ENCODE measurements at places on chromosomes 3 and 15. TPM values are rescaled to one million over a fixed set of nuclear protein-coding genes. Genes with fewer than 3 reads are reported as not detected.

Gene PPIP5K1
- 19.9 TPM for total RNA-seq

Gene SEMA3F
- 18.3 TPM for total RNA-seq

Gene TWF2
- 89.1 TPM for total RNA-seq

Gene SHF
- total RNA-seq: 4.3 TPM

Gene LRRC49
- total RNA-seq: 7.1 TPM

Gene SLITRK3
- total RNA-seq: 0.16 TPM

Gene LHFPL4
- total RNA-seq: not detected

DNA sequence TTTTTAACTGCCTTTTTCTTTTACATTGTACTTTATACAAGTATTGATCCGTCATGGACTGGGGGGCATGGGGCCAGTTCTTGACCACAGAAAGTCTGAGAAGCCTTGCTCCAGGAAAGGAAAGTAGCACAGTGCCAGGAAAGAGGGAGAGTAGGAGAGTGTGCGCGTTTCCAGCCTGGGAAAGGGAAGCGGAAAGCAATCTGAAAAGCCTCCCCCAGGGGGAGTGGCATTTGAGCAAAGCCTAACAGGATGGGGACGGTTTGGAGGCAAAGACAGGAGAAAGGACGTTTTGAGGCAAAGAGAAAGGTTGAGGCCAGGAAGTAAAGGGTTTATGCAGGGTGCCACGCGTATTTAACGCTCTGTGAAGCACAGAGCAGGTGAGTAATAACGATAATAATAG is 116.9 kb downstream of the RORA start:
- DNase-seq: no peak

DNA sequence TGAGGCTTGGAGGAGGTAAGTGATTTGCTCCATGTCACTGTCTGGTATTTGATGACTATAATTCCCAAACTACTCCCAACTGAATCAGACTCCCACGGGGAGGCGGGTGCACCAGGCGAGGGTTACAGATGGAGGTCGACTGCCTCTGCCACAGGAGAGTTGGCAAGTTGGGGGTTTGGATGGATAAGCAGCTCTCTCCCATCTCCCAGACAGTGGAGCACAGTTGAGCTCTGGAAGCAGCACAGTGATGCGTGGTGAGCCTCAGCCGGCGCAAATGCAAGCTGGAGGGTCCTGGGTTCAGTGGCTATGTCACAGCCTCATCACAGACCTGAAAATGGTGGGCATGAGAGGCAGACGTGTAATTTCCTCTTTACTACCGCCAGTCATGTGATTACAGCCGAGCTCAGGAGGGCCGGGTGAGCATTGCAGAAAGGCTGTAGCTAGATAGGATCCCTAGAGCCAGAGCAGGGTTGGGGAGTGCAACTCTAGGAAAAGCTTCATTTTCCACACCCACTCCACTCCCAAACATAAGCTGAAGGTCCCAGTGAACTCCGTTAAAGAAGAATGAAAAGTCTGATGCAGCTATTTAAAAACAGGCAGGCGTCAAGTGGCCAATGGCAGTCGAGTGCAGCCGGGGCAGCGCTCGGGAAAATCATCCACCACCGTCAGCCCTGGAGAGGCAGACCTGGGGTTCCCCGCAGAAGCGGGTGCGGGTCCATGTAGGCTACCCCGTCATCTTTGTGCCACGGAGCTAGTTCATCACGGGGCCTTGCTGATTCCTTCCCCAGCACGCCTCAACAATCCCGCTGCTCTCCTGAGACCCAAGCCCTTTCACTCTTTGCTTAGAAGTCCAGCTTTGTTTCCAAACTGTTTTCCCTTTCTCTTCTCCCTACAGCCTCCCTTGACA is 33.3 kb upstream of the VPS8 start:
- DNase-seq: no peak

DNA sequence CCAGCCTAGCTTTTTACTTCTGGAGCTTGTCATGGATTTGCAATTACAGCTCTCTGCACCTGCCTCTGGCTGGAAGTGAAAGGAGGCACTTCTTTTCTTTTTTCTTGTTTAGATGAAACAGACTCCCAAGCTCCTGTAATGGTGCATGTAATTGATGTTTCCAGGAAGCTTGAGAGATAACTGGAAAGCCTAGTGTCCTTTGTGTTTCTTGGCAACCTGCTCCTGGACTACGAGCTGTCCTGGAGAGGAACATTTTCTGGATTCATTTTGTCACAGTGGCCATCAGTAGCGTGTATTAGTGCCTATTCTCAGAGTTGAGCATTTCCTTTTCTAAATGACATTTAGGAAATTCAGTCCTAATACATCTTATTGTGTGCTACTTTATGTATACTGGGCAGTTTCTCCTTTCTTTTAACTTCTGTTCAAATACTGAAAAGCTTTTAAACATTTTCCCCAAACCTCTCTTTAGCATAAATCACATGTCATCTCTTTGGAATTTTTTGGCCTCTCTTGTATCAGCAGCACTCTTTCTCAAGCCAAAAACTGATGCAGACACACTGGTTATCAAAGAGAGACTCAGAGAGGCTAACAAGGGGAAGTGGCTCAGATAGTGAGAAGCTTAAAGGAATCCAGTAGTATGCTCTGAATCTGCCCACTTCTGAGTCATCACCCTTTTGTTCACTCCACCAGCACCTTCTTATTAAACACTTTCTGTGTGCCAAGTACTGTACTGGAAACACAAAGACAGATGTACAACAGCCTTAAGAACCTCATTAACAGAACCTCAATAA is 62.6 kb upstream of the SLC2A2 start:
- DNase-seq: no peak

- no peak for DNase-seq
These were observed 51.9 kb upstream of the GNB4 start for GRCh38 chr3:179503152-179503551.

- DNase-seq: no peak
These were observed 86.3 kb upstream of the MEX3B start for GRCh38 chr15:82132096-82132495.

DNA sequence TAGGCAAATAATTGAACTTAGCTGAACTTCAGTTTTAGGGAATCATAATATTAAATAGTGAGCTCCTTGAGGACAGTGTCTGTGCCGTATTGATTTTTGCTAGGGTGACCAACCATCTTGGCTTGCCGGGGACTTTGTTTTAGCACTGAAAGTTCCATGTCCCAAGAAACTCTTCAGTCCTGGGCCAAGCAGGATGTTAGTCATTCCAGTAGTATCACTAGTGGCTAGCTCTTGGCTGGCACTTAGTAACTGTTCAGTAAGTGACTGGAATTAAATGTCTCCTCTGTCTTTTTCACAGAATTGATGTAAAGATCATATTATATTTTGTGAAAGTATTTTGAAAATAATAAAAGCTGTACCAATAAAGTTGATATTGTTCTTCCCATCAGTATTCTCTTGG is 42.3 kb downstream of the RSRC1 start:
- no peak for DNase-seq

DNA sequence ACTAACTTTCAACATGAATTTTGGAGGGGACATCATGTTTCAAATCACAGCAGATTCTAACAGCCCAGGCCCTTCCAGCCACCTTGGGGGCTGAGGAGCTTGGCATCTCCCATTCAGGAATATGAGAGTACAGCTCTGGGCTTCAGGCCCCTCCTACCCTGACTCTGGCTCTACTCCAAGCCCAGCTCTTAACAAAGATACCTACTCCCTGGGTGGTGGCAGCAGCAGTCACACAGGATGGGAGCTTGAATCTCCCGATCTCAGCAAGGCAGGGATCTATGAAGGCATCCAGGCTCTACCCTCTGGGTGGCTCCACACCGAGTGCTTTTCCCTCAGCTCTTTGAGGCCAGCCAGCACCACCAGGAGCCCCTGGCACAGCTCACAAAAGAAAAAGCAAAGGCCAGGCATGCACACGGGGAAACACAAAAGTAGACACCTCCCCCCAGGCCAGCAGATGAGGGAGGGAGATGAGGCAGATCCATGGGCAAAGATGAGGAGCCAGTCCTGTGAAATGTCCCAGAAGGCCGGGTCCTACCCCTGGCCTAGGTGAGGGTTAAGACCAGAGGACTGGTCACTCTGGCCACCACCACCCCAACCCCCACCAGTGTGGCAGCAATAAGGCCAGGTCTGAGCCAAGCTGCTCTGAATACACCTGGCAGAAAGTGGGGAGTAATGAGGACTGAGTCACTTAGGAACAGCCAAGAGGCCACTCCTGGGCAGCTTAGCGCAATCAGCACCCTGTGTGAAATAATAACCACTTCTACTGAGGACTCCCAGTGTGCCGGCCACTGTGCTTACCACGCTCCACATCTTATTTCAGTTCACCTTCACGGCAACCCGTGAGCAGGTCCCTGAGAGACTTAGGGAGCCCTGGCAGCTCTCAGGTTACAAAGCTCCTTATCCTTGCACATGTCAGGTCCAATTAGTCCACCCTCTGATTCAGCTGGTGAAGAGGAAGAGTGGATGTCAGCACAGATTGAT is 24.3 kb downstream of the PLA2G4F start:
- DNase-seq: no peak

DNA sequence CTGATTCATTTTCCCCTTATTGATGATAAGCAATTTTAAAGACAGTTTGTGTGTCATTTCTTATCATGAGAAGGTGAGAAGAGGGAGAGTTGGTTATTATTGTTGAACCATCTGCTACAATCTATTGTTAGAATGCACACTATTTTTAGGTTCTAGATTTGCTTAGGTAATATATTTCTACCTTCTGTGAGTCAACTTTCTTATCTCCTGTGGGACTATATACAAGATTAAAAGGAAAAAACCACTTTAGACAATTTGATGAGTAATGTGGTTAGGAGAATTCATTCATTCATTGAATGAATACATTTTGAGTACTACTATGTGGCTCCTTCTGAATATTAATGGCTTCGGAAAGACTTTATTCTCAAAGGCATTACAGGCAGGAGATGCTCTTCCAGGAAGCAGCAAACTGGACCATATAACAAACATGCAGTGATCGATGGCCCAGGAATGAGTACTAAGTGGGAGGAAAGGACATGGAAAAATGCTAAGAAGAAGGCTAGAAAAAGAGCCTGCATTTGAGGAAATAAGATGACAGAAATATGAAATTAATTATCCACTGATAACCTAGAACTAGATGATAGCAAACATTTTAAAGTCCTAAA is 22.4 kb downstream of the SPTSSB start:
- DNase-seq: no peak

- no peak for DNase-seq
These were observed 314.7 kb downstream of the LPP start for GRCh38 chr3:188468662-188469061.

DNA sequence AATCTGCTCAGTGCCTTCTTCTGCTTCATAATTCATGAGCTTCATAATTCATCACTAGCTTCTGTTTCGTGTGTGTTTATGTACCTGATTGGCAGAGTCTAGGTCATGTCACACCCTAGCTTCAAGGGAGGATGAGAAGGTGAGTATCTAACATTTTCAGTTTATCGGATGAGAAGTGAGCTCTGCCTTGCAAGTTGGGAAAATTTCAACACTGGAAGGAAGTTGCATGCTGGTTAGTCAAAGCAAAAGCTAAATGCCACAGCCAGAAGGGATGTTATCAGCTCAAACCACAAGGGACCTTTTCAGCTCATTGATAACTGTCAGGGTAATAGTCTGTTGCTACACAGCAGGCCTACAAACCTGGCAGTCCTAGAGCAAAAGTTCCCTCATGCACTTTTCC is 7.3 kb upstream of the TNFSF10 start:
- DNase-seq: no peak

- DNase-seq: no peak
These were observed 85.7 kb upstream of the XCR1 start for GRCh38 chr3:46112984-46113383.

DNA sequence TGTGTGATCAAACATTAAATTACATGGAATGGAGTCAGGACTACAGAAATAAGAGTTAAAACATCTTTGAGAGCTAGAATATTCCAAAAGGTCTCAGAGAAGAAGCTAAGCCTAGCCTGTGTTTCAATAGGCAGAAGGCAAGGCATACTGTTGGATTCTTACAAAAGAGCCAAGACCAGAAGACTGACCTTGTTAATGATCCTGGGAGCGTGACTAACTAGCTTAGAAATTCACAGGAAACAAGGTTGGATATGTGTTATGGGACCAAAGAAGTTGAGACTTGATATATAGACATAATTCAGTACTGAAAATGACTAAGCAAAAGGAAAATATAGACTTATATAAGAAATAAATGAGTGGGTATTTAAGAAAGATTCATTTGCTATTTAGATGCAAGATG is 50.1 kb downstream of the FEZF2 start:
- no peak for DNase-seq

DNA sequence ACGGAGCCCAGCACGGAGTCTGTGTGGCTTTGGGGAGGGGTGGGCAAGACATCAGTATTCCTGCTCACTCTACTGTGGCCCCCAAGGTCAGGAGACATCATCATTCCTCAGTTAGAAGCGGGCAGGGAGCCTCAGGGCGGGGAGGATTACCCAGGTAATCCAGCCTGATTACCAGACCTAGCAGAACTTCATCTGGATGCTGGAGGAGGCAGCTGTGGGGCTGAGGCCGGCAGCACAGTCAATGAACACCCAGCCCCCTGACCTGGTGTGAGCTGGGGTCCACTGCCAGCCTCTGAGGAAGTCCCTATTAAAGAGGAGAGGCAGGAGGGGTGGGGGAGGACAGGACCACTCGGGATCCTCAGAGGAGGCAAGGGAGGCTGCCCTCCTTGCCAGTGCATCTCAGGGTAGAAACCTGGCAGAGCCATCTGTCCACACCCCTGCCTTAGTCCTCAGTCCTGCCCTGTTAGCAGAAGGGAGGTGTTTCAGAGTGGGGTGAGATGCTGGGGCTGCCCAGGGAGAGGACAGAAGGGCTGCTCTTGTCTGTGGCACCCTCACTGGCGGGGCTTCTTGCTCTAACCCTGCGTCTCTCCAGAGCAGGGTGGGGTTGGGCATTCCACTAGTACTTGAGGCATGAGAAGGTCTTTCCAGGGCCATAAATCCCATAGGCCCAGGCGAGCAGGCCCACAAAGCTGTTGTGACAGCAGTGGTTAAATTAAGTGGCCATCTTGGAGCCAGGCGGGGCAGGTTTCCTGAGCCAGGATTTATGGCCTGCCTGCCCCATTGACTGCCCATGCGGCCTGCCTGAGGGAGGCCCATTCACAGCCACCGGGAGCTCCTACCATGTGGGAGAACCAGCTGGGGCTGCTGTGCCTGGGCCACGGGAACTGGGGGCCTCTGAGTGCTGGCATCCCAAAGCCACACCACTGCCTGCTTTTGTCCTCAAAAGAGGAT is 82.1 kb downstream of the LINGO1 start:
- DNase-seq: no peak
